Stimulated activated CD8-positive, alpha-beta memory T cell treated with anti-CD3 and anti-CD28 coated beads, Interleukin-7, amount 100 ng/mL, for 1 hour (primary cell): ENCODE measurements at places on chromosomes 5 and 9.

- no peak for DNase-seq
These were observed 10.4 kb downstream of the LRRC8A start for GRCh38 chr9:128892221-128892921.

GRCh38 chr9:5848372-5848882, 15.5 kb upstream of the ERMP1 start:
- DNase-seq = no peak

- no peak for DNase-seq
These were observed 71.3 kb downstream of the COL5A1 start for GRCh38 chr9:134712926-134713325.

DNA sequence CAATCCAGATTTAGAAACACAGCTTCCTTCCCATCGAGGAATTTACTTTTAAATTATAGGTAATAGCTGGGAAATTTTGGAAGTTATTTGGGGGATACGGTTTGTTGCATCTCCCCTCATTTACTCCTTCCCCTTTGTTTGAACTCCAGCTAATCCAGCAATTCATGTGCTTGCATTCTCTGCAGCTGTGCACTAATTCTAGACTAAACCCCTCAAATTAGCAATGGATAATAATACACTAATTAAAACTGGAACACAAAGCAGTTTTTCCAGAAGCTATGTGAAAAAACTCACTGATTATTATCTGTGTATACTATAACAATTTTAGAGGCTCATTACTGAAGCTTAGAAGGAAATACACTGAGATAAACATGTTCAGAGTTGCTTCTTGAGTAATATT, 751.2 kb upstream of the ZNF608 start:
- DNase-seq = no peak

DNA sequence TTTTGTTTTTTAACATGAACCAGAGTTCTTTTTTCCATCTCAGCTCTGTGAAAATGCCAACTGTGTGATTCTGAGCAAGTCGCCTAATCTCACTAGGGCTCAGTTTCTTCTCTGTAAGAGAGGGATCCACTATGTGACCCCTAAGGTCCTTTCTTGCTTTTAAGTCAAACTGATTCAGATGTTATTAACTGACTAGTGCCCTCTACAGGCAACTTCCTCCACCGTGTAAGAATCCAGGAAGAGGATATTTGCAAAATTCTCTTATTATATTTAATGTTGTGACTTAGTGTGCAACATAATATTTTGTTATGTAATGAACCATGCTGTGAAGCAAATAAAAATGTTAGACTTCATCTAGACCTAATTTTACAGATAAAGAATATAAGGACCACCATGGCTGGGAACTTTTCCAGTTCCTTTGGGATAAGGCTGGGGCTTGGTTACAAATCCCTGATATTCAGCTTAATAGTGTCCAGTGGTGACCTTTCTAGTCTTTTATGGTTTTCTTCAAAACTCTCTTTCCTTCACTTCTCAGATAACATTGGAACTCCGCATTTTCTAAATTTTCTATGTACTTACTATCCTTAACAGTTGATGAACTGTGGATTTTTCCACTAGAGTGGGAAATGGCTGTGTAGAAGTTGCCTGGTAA, 244.7 kb downstream of the PIK3R1 start:
- DNase-seq = peak; percentile 13

GRCh38 chr5:55176176-55176818, 3.3 kb upstream of the CDC20B start:
- DNase-seq = no peak

GRCh38 chr5:1501372-1502045, 22.3 kb downstream of the LPCAT1 start:
- DNase-seq = no peak

DNA sequence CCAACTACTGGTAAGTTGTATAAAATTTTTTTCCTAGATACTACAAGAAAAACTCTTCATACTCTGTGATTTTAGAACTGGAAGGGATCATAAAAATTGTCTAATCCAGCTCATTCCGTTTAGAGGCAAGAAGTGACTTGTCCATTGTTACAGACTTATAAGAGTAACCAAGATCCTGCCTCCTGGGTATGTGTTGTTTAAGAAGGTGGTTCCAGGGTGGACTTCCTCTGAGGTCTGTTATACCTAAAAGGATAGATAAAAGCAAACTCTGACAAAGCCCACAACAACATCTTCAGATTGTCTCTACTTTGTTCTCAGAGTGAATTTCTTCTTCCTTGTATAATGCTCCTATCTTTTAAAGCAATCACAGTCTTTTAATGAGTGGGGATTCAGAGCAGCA, 24.2 kb downstream of the TGFBR1 start:
- DNase-seq = no peak

- DNase-seq = no peak
These were observed 287.1 kb downstream of the TENT4A start for GRCh38 chr5:7000310-7000709.

DNA sequence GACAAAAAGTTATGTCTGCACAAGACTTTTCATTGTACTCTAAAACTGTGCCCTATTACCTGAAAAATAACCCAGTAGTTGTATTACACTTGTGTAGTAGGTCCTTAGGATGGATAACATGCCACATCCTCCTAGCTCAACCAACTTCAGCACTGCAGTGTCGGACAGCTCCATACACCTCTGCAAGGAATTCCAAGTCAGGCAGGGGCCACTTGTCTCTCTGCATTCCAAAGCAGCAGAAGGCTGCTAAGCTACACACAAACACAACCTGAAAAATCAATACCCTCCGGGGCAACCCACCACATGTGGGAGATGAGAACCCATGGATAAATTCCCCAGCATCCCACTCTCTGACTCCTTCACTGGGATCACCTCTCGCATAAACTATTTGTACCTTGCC, 50.2 kb downstream of the MED10 start:
- DNase-seq = no peak

DNA sequence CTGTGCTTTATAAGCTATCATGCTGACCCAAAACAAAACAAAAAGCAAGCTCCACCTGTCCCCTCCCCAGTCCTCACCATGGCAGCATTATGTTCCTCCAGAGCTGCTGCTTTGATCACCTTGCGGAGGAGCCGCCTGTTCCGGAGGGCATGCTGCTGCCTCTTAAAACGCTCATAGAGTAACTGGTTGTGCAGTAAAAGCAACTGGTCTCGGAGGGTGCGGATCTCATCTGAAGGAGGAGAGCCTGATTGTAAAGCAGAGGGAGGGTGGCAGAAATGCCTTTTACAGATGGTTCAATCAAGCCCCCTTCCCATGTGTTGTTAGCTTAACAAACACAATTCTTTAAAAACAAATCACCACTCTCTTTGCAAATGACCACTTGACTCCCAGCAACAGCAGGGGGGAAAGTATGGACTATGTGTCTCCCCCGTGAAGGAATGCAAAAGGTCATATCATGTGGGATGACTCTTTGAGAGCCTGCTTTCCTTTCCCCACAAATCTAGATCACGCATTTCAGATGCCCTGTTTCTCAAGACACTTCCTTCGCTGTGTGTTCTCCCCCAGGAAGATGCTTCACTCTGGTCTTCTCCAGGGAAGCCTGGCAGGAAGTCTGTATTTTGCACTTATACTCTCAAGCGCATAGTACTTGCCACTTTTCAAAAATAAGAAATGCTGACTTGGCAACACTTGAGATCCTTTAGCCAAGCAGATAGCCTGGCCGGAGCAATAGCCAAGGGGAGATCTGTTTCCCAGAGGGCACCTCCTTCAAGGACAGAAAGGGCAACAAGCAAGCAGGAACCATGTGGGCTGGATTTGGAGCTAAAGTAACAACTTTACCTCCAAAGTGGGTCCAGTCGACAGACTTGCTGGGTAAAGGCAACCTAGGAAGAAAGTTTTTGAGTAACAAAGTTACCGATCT, 25.1 kb downstream of the SPACA9 start:
- DNase-seq = no peak

DNA sequence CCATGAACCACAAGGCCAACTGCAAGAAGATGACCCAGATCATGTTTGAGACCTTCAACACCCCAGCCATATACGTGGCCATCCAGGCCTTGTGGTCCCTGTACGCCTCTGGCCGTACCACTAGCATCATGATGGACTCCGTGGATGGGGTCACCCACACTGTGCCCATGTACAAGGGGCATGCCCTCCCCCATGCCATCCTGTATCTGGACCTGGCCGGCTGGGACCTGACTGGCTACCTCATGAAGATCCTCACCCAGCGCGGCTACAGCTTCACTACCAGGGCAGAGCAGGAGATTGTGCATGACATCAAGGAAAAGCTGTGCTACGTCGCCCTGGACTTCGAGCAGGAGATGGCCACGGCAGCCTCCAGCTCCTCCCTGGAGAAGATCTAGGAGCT, 153.7 kb downstream of the CAVIN4 start:
- DNase-seq = no peak

GRCh38 chr5:147327421-147327820, 92.6 kb downstream of the STK32A start:
- no peak for DNase-seq

- DNase-seq = no peak
These were observed 30.0 kb upstream of the TRIO start for GRCh38 chr5:14112998-14113652.

DNA sequence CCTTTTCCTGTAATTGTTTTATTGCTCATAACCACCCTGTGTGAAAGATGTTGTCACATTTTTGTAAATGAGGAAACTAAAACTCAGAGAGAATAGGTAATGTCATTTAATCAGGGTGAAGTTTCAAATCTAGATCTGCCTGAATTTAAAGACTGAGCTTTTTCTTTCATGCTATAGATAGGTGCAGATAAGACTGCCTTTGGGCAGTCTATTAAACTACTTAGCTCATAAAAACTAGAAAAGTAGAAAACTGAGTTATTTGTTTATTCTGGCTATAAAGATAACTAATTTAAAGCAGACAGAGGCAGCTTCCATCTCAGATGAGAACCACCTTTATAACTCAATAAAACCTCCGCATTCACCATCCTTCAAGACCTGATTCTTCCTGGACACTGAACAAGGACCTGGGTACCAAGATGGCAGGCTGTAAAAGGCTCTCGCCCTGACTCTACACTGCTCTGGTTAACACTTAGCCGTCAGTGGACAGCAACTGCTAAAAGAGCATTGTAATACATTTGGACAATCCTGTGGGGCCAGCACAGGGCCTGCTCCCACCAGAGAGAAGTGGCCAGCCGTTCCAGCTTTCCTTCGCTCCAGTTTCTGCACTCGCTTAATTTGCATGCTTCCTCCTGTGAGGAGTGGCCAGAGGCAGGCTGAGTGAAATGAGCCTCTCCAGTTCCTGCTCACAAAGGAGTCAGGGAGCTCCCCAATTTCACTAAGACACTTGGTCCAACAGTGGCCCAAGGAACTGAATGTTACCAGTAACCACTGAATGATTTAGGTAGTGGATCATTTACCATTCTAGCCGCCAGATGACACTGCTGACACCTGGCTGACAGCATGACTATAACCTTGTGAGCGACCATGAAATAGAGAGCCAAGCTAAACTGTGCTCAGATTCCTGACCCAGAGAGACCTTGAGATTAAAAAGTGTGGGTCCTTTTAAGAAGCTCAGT, 566.4 kb downstream of the EFNA5 start:
- DNase-seq = no peak

GRCh38 chr9:113266174-113266573, 9.2 kb downstream of the CDC26 start:
- no peak for DNase-seq

- no peak for DNase-seq
These were observed 52.3 kb downstream of the AMBP start for GRCh38 chr9:114025760-114026159.

DNA sequence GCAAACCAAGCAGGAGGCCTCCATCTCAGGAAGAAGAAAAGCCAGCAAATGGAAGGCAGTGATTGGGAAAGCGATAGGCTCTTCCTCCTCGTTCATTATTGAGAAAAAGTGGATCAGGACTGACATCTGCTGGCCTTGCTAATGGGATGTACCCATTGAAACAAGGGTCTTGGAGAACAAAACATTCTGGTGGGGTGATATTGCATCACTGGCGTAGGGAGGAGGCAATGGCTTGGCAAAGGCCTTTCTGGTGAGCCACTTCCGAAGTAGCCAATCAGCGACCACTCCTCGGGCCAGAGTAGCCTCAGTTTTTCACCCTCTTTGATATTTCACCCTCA, 86.7 kb upstream of the NFIB start:
- no peak for DNase-seq

- DNase-seq = no peak
These were observed 19.8 kb downstream of the LECT2 start for GRCh38 chr5:135934939-135935338.

GRCh38 chr9:7338586-7339281, 460.8 kb downstream of the DMAC1 start:
- no peak for DNase-seq

GRCh38 chr5:105907016-105907415, 1763.7 kb downstream of the EFNA5 start:
- DNase-seq = no peak

GRCh38 chr5:116686438-116686837, 111.8 kb upstream of the SEMA6A start:
- DNase-seq = no peak

GRCh38 chr9:111366978-111367377, 37.0 kb upstream of the OR2K2 start:
- no peak for DNase-seq

GRCh38 chr5:154374264-154374663, 71.5 kb upstream of the SAP30L start:
- DNase-seq = no peak

DNA sequence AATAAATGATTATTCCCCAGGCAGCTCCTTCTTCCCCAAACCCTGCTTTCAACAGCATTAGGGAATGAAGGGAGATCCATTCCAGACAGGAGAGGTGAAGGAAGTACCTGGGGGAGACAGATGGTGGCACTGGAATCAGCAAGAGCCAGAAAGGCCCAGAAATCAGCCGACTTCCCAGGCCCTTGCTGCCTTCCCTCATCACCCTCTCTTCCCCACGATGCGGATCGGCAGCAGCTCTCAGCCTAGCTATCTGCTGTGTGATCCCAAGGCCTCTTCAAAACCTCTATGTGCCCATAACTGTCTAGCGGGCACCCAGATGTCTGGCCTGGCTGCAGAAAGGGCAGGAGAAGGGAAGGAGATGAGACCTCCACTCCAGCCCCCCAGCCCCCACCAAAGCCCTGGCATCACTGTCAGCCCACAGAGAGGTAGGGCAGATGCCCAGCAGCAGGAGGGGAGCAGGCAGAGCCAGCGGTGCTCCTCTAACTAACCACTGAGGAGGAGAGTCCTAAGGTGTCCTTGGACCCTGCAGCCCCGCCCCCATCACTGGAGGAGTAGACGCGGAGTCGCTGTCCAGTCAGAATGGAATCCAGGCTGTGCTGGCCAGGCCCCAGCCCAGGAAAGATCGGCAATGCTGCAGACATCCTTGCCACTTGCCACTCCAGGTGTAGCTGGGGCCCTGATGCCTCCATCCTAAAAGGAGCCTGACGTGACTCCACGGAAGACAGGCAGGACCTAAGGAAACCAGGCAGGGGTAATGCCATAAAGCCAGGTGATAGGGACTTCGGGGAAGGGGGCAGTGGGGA, 12.7 kb downstream of the CNTFR start:
- no peak for DNase-seq

- no peak for DNase-seq
These were observed 3.3 kb downstream of the ENHO start for GRCh38 chr9:34519321-34520020.

DNA sequence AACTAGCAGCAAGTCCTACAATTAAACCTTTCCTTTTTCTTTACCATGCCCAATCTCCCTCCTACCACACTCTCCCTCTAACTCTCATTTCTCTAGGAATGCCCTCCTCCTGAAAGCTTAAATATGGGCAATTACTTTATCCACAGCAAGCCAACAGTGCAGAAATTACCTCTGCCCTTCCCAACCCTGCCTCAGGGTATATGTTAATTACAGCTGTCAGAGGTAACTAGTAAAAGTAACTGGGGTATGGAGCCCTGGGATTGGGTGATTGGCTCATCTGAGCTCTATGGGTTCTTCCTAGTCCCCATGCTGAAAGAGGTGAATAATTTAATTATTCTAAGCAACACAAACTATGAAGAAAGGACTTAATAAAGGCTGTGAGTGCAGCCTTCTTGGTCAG, 478.9 kb upstream of the NMUR2 start:
- no peak for DNase-seq
